Panc1 (cell line): ENCODE measurements at places on chromosomes 4 and X.

DNA sequence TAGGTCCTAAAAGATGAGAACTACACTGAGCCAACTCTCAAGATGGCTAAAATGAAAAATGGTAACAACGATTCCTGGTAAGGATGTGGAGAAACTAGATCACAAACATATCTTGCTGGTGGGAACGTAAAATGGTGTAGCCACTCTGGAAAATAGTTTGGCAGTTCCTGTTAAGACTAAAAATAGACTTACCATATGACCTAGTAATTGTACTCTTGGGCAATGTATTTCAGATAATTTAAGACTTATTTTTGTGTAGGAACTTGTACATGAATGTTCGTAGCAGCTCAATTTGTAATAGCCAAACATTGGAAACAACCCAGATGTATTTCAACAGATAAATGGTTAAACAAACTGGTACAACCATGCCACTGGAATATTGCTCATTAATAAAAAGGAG is 106.2 kb downstream of the HDAC8 start:
- DNase-seq, result no peak

DNA sequence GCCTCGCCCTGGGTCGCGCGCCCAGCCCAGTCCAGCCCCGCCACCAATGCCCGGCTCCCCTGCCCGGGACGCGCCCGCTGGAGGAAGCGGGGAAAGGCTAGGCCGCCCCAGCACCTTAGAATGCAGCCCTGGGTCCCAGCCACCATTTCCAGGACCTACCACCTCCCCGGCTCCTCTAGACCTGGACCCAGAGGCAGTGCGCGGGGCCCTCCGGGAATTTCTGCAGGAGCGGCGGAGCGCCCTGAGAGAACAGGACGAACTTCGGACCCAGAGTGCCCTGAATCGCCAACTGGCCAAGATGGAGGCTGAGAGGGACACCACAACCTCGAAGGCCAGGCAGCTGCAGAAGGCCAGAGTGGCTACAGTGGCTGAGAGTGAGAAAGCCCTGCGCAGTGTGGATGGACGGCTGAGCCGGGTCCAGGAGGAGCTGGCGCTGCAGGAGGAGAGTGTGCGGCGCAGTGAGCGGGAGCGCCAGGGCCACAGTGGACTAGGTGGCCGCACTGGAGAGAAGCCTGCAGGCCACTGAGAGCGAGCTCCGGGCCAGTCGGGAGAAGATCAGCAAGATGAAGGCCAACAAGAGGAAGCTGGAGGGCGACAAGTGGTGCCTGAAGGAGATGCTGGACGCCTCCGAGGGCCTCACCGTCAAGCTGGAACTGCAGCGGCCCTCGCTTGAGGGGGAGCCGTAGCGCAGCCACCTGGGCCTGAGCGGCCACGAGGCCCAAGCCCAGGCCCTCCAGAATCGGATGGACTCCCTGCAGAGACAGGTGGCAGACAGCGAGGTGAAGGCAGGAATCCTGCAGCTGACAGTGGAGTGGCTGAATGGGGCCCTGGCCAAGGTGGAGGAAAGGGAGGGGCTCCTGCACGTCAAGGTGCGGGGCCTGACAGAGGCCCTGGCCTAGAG is 15.5 kb downstream of the SMIM10L2A start:
- DNase-seq, result no peak

- DNase-seq, result no peak
These were observed 146.7 kb downstream of the CHIC2 start for GRCh38 chr4:53917729-53918128.

- DNase-seq, result no peak
These were observed 127.6 kb upstream of the SH3RF1 start for GRCh38 chr4:169398316-169398715.

- DNase-seq, result no peak
These were observed 2.4 kb upstream of the SETD7 start for GRCh38 chr4:139558235-139559088.

DNA sequence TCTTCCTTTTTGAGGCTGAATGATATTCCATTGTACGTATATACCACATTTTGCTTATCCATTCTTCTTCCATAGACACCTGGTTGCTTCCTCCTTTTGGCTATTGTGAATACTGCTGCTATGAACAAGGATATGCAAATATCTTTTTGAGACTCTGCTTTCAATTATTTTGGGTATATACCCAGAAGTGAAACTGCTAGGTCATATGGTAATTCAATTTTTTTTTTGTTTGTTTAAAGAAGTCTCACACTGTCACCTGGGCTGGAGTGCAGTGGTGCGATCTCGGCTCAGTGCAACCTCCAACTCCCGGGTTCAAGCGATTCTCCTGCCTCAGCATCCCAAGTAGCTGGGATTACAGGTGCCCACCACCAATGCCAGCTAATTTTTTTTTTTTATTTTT is 75.3 kb downstream of the METTL14 start:
- DNase-seq, result no peak

DNA sequence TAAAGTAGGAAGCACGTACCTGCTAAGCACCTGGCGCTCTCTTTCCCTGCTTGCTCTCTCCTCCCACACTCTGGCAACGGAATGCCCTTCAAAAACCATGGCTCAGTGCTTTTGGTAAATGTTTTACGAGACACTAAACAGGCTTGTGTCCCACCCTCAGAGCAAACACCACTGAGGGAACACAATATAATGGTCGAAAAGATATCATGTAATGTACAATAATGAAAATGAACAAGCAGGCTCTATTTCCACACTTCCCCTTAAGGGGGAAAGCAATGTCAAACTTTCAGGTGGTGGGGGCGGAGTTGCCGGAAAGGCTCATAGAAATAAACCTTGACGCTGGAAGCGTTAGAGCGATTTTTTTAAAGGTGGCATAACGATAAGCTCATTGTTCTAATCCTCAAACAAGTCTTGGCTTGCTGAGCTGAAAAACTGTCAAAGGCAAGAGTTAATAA is 115.1 kb downstream of the RBM47 start:
- no peak for DNase-seq

DNA sequence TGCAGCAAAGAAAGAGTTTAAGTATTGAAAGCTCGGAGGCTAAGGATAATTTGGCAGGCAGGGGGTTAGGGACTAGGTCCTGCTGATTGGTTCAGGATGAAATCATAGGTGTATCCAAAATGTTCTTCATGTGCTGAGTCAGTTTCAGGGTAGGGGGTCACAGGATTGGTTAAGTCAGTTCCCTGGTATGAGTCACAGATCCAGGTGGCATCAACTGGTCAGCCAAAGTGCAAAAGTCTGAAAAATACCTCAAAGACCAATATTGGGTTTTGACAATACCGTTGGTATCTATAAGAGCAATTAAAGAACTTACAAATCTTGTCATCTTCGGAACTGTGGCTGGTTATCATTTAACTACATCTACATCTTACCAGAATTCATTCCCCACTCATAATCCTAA is 25.6 kb upstream of the PRDM8 start:
- DNase-seq, result no peak

GRCh38 chr4:73721909-73722308 is 18.5 kb upstream of the CXCL8 start:
- no peak for DNase-seq

- DNase-seq, result no peak
These were observed 30.2 kb downstream of the PPP2R3B start for GRCh38 chrX:356385-357034.

DNA sequence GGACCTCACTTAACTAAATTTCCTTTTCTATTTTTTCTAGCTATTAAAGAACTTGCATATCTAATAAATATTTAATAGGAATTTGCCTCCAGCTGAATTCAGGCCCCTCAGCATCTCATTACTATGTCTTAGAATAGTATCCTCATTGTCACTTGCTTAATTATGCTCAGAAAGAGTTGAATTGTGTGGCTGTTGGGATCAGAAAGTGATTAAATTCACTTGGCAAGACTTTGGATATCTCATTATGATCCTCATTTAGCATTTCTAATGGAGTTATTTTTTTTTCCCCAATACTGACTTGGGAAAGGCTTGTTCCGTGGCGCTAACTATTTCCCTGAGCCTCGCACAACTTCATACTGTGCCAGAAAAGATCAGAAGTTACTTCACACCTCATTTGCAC is 158.8 kb downstream of the IDS start:
- no peak for DNase-seq

GRCh38 chr4:132114885-132115284 is 1034.2 kb upstream of the PCDH10 start:
- no peak for DNase-seq

DNA sequence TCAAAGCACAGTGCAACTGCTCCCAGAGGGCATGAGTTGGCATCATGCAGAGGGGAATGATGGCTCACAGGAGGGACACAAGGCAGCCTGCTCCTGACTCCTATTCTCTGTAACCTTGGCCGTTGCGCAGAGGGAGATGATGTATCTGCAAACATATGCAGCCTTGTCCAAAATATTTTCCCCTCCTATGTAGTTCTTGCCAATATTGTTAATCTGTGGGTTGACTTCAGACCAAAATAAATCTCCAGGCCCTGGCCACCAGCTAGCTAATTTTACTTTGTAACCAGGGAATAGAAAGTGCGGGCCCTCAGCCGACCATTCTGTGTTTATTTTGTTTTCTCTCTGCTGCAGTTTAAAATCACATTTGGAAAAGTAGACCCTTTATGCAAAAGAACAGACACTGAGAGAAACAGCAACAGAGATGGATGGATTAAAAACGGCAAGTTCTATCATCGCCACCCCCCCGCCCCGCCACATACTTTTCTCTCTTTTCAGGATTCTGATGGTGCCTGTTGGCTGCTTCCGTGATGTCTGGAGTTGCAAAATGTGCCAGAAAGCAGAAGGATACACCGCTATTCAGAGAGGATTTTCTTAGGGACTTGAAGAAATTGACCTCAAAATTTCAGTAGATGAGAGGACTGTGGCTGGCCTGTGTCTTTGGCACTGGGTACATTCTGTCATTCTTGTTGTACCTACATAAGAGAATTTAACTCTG is 185.3 kb upstream of the BCOR start:
- DNase-seq, result no peak

DNA sequence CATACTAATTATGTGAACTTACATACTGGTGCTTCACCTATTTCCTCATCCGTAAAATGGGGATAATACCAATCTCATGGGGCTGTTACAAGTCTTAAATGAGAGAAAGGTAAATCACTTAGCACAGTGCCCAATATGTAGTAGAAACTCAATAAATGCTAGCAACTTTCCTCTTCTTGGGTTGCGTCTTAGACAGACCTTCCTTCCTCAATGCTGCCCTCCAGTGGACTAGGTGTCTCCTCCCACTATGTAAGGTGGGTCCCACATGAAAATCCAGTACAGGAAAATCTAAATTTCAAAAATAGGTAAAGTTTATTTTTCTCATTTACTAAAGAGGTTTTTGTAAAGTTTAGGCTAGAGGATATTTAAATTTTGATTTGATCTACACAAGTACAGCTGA is 20.6 kb downstream of the ZDHHC9 start:
- DNase-seq, result no peak

- no peak for DNase-seq
These were observed 82.2 kb downstream of the STIM2 start for GRCh38 chr4:26942871-26943270.

GRCh38 chrX:27444093-27444908 is 18.8 kb downstream of the PPP4R3C start:
- DNase-seq, result no peak

GRCh38 chr4:66655505-66655904 is 889.8 kb downstream of the CENPC start:
- DNase-seq, result no peak

DNA sequence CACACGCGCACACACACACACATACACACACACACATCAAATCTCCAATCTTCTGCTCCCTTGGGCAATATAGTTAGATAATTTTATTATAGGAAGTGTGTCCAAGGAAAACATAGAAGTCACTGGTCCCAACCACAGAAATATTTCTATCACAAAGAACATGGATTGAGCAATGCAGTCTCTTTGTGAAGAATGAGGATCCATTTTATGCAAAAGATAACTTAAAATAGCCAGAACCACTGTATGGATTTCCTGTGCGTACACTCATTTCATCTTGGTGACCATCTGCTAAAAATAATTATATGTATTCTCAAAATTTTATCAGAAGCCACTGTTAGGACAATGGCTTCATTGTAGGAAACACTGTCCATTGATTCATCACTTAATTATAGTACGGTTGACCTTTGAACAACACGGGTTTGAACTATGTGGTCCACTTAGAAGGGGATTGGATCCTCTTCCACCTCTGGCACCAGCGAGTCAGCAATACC is 169.6 kb upstream of the MXRA5 start:
- no peak for DNase-seq

DNA sequence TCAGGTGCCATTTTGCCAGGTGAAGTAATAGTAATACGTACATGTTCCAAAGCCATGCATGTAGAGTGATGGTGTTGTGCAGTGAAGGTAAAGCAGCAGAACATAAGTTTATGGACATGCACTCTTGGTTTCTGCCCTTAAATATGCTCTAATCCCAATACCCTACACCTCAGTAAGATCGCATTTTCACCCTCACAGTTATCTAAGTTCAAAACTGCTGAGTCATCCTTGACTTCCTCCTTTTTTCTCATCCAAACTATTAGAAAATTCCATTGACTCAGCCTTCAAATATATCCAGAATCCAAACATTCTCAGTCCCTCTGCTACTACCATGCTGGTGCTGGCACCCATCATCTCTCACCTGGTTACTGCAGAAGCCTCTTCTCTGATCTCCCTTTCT is 652.9 kb upstream of the IGFBP7 start:
- no peak for DNase-seq

GRCh38 chr4:184408021-184408683 is 66.2 kb downstream of the IRF2 start:
- no peak for DNase-seq

GRCh38 chr4:17152941-17153540 is 254.6 kb upstream of the LDB2 start:
- DNase-seq, result no peak

DNA sequence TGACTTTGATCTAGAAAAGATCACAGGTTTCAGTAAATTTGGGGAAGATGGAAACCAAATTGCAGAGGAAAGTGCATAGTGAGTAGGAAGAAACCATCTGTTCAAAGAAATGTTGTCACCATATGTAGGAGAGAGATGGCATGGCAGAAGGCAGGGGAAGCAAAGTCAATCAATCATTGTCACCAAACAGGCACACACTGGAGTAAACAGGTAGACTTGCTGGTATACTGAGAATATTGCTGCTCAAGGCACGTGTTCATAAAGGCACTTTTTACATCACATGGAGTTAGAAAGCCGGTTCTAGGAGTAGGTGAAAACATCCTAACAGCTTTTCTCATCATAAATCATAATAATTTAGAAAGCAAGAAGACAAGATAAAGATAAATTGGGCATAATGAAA is 550.5 kb upstream of the FAT1 start:
- no peak for DNase-seq

GRCh38 chr4:189304167-189304566 is 636.5 kb upstream of the FRG1 start:
- DNase-seq, result no peak

GRCh38 chr4:95092766-95093165 is 335.0 kb downstream of the BMPR1B start:
- DNase-seq, result no peak

- DNase-seq, result no peak
These were observed 176.9 kb upstream of the PRPS2 start for GRCh38 chrX:12614266-12614665.
